ENCODE measurements at places on chromosomes 3 and 15.

DNA sequence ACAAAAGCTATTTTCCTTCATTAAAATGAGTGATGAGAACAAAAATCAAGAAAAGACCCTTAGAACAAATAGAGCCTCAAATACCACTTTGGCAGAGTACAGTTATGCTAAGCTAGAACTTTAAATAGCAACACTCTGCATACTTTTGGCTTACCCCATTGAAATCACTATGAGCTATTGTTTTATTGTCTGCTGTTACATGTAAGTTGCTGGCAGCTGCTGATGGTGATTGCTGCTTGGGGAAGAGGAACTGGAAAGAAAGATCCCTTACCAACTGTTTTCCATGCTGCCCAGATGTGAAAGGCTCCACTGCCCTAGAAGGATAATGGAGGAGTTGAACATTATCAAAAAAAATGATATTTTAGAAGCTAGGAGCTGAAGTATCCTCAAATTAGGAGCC, 135.4 kb downstream of the SYNPR start:
- DNase-seq, result no peak

DNA sequence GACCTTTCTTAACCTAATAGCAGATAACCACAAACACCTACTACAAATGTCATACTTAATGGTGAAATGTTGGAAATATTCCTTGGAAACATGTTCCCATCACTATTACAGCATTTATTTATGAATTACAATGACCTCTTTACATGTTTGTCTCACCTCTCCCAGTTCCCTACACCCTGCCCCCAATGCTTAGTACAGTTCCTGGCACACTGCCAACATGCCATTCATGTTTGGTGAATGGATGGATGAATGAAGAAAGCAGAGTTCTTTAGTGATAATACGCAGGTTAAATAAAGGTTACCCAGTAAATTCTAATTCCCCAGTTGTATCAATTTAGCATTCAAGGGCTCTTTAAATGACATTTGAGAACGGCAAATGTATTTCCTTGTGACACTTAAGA, 259.9 kb upstream of the ATP11B start:
- peak; percentile 66 for DNase-seq

DNA sequence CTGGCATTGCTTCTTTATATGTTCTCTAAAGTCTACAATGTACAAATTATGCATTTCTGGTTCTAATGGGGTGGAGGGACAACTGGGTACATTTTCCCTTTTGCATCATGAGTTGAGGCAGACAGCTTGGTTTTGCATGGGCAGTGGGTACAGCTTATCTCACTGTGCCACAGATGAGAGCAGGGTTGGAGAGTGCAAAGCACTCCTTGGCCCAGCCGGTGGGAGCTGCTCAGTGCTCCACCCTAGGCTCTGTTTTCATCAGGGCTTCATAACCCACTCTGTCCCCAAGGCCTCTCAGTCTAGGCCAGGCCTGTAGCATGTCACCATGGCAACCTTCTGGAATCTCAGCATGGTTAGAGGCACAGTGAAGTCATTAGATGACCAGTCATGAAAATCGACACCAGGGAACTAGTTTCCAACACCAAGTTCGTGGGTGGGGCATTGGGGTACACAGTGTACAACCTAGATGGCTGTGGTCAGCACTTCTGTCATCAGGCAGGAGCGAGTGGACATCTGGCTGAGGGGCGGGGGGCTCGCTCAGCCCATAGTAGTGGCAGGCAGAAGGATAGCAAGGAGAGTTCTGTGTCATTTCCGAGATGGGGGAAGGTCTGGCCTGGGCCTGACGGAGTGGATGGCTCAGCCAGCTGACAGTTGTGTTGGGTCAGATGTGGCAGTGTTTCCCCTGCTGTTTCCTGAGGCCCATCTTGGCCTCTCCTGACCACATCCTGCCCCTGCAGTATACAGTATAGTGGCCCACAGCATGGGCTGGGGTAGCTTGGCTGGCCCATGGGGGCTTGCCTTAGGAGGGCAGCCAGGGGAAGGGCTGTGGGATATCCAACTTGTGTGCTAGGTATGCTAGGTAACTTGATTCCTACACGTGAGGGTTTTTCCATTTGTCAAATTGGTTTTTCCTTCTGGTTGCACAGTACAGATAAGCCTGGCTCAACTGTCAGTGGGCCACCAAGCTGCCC, 75.7 kb upstream of the PRR23C start:
- DNase-seq, result no peak

DNA sequence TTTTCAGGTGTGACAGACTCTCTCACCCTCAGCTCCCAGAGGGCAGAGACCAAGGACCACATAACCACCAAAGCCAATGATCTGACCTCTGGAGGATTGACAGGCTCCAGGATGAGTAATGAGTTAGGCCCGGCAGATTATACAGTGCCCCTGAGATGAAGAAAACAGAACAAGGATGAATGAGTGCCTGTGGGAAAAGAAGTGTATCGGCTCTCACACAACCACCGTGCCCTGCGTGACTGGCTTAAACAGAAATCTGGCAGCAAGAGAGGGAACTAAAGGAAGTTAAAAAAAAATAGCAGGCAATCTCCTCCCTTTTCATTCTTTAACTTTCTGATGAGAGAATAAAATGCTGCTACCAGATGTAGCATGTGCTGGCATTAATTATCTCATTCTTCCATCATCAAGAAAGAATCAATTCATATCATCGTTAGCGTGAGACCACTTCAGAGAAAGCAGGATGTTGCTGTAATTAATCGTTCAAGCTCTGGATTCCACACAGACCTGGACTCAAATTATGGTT, 227.5 kb upstream of the COL8A1 start:
- DNase-seq, result no peak

- no peak for DNase-seq
Observed at GRCh38 chr3:133383741-133384140, 16.1 kb upstream of the BFSP2 start.
